T-cell (primary cell): ENCODE measurements at places on chromosomes 12 and 14.

DNA sequence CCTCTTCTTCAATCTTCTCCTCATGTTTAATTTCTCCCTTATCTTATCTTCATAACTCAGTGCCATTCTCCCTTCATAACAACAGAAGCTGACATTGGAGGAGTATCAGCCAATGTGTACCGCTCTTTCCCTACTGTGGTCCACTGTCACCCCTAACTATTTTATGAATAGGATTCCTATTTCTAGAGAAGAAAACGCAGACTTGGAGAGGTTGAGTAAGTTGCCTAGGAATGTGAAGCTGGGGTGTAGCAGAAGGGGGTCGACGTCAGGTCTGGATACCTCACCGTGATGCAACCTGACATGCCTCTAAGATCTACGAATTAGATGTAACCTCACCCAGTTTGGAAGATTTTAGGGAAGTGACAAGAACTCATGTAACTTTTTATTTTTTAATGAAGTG lies 17.1 kb downstream of the LMO3 start:
- DNase-seq = no peak

DNA sequence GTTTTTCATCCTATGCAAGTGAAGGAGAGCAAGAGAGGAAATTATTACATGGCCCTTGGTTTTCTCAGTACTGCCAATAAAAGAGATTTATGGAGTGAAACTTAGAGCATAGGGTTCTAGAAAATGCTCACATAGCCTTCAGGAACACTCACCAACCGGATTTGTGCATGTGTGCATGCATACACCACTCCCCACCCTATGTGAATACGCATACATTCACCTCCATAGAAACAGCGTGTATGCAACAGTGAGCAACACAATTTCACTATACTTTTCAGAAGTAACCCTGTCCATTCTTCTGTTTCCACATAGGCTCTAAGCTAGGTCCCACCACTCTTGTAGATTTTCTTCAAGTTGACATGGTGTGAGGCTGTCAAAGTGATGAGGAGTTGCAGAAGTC lies 31.5 kb upstream of the HOXC13 start:
- no peak for DNase-seq

DNA sequence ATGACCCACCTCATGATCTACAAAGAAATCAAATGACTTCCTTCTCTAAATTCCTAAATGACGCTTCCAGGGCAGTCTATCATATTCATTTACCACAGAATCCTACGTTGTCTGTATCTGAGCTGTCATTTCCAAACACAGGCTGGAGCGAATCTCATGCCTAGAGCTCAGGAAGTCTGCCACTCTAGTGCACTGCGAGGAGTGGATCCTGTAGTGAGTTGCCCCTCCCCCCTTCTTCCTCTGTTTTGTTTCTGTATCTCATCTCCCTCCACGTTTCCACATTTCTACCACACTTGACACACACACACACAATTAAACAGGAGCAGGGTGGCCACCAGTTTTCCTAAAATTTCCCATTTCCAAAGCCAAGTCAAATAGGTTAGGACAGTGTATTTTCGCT lies 415.4 kb upstream of the PRICKLE1 start:
- DNase-seq = no peak

DNA sequence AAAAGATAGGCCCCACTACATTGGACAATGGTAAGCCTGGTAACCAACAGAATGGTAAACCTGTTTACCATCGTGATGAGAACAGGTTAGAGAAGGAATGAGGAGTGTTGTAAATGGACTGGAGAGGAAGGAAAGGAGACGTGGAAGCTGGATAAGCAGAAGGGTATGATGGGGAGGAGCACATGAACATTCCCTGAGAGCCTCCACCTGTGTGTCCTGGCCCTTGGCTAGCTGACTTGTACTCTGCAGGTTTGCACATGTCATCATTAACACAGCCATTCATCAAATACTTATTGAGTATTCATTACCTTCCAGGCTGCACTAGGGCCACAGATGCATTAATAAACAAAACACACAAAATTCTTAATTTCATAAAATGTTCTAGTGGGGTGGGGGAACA lies 4.3 kb upstream of the IL26 start:
- no peak for DNase-seq

GRCh38 chr12:108884116-108885012 lies 4.5 kb downstream of the DAO start:
- peak; percentile 55 for DNase-seq

- peak; percentile 26 for DNase-seq
Observed at GRCh38 chr12:121132601-121133481, at the start of gene P2RX7. Gene P2RX7 (plus strand): TSS chr12:121132876. CDS start chr12:121132971, 95 bp downstream.

GRCh38 chr14:74980398-74980730 lies 22.4 kb upstream of the EIF2B2 start:
- DNase-seq = no peak

GRCh38 chr12:8891976-8892375 lies 22.3 kb upstream of the PHC1 start:
- no peak for DNase-seq

DNA sequence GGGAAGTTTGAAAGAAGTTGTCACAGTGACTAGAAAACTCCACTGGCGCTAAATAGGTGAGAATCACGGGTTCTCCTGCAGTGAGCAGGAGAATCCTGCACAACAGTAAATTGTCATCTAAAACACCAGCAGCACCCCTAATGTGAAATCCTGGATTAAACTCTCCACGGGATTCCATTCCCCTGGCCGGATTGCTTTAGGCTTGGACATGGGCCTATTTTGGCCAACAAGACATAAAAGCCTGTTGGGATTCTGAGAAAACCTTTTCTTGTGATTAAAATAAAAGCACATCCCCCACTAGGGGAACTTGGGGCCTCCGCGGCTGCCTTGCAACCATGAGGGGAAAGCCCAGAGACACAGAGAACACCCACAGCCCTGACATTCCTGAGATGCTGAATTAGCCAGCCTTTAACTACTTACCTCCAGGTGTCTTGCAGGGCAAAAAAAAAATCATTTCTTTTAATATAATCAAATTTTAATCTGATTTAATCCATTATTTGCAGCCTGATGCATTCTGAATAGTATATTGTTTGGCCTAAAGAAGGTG lies 21.0 kb upstream of the TSPAN11 start:
- no peak for DNase-seq

- DNase-seq = no peak
Observed at GRCh38 chr12:121709478-121709961, 3.0 kb upstream of the TMEM120B start.

GRCh38 chr12:100555722-100556121 lies 17.8 kb upstream of the GAS2L3 start:
- DNase-seq = no peak

GRCh38 chr14:102644523-102644922 lies 52.1 kb downstream of the RCOR1 start:
- DNase-seq = no peak

DNA sequence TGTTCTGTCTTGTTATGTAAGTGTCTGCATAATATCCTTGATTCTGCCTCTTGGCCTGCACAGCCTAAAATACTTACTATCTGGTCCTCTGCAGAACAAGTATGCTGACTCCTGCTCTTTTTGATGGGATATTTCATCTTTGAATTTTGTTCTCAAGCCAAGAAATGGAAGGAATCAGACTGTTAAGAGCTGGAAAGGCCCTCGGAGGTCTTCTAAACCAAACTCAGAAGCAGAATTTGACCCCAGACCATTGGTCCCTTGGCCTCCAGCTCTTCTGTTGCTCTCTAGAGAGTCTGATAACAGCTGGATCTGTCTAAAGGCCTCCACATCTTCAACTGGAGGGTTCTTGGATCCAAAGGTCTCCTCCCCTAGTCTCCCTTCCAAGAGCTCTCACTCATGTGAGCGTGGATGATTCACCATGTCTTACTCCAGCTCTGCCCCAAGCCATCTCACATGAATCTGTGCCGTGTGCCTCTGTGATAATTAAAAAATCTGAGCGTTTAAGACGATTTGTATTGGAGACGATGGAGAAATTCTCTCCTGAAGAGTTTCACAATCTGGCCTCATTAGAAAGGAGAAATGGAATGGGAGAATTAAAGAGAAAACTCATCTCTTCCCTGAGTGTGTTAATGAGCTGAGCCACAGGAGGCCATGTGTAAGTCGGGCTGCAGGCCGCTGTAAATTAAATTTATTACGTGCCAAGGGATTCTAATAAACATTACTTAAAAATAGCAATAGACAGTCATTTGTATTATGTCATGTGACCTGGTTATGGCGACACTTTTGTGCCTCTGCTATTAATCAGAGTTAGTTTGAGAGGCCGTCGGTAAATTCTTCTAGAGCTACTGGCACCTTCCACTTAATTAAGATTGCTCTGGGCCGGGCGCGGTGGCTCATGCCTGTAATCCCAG lies 15.4 kb upstream of the PRIMA1 start:
- DNase-seq = no peak

DNA sequence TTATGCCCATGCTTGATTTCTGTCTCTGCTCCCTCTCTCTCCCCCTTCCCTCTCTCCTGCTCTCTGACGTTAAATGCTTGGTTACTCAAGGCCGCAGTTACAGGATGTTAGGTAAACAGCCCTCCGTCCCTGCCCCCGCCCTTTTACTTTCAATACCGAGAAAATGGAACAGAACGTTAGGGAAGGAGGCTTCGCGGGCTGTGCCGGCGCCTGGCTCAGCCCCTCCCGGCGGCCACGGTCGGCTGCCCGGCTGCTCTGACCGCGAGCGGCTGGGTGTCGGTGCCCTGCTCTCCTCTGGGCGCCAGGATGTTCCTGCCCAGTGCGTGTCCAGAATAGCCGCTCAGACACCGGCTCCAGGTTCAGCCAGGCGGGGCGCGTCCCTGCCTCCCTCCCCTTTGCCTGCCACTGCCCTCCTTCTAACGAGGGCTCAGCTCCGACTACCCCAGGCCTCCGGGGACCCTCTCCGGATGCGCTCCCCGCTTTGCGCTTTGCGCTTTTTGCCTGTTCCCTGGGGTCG lies 166.1 kb downstream of the ADCK1 start:
- no peak for DNase-seq

GRCh38 chr12:128914908-128915563 lies 61.8 kb downstream of the GLT1D1 start:
- peak; percentile 1 for DNase-seq

DNA sequence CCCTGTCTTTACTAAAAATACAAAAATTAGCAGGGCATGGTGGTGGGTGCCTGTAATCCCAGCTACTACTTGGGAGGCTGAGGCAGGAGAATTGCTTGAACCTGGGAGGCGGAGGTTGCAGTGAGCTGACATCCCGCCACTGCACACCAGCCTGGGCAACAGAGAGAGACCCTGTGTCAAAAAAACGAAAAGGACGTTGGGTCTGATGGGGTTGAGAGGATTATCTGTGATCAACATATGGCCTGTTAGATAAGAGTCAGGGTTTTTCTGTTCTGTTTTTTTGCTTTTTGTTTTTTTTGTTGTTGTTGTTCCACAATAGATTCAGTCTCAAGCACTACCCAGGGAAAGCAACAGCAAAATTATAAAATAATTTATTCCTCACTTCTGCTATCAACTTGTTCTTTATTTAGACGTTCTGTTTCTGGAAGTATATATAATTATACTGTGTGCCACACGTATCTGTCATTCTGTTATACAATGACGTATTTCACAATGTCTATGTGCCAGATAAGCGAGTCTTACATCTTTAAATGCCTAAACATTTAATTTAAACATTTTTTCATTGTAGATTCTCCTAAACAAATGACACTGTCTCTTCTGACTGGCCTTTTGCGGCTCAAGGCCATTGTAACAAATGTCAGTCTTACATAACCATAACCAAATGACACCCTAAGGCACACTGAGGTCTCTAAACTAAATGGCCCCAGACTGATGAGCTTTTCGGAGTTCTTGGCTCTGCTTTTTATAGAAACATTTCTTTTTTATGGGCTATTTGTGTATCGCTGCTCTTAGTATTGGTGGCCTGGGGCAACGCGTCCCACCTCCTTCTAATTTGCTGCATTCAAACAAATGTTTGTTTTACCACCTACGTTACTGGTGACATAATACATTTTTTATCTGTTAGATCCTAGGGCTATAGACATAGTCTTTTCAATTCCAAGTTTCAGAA lies 7.2 kb upstream of the P2RX4 start:
- DNase-seq = no peak

GRCh38 chr12:34204830-34205285 lies 182.6 kb downstream of the ALG10 start:
- no peak for DNase-seq

GRCh38 chr12:82090165-82090564 lies 268.0 kb downstream of the CCDC59 start:
- no peak for DNase-seq

DNA sequence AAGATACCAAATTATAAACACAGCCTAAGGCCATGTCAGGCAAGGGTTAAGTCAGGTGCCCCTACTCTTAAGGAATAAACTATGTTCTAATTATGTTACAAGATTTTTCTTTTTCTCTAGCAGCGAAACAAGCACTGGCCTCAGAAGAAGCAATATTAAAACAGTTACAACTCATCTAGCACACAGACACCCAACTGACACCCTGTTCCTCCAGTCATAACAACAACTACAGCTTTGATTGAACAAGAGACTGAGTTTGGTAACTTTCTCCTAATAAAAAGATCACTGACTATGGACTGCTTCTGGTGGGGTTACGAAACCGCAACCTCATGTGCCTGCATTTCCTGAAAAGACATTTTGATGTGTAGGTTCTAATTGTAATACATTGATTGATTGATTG lies 3.3 kb upstream of the DAO start:
- no peak for DNase-seq

- no peak for DNase-seq
Observed at GRCh38 chr12:52496054-52496453, 3.0 kb upstream of the KRT6A start.

DNA sequence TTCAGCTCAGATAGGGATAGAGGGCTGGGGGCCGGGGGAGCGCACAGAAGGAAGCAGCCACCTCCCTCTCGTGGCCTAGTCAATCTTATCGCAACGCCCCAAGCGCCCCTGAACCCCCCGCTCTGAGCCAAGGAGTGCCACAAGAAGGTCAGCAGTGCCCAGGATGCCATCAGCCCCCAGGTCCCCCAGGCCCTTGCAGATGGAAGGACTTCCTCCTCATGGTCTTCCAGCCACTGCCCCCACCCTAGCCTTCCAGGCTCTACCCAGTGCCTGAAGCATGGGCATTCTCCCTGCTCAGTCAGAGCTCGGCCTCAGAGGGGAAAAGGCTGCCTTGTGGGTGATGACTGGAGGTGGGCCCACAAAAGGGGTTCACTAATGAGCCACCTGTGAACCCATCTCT lies 68.2 kb downstream of the BCL11B start:
- no peak for DNase-seq

- DNase-seq = no peak
Observed at GRCh38 chr12:104823985-104824461, 134.1 kb downstream of the SLC41A2 start.
